ENCODE measurements at places on chromosomes 6 and 20.

DNA sequence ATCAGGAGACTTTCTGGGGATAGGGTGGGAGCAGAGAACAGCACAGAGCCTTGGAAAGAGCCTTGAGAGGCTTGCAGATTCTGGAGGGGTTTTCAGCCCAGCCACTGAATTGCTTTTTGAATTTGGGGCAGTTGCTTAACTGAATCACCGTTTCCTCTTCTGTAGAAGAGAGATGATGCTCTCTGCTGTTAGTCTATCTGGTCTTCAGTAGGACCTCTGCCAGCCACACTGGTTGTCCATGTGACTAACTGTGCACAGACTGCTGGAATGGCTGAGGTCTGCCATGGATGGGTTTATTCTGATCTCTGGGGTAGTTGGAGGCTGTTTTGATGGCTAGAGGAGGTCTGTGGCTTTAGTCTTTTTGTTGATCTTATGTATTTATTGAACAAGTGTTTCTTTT is 21.4 kb upstream of the PRDM1 start:
- no peak for DNase-seq

DNA sequence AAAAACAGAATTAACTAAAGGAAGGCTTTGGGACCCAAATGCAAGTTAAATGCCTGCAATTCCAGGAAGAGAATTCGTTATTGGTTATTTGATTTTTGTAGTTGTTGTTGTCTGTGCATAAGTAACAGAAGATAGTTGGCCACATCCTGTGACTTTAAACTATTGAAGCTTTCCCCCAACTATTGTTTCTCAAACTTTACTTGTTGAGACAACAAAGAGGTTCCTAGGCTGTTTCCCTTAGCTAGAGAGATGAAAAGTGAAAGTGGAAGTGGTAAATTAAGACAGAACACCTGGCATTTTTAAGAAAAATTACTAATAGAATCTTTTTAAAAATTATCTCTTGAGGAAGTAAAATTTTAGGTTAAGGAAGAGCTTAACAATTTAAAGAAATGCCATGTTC is 525.2 kb downstream of the PKHD1 start:
- DNase-seq, result no peak

- peak; percentile 29 for DNase-seq
Observed at GRCh38 chr6:152727507-152727906, 23.1 kb upstream of the VIP start.

DNA sequence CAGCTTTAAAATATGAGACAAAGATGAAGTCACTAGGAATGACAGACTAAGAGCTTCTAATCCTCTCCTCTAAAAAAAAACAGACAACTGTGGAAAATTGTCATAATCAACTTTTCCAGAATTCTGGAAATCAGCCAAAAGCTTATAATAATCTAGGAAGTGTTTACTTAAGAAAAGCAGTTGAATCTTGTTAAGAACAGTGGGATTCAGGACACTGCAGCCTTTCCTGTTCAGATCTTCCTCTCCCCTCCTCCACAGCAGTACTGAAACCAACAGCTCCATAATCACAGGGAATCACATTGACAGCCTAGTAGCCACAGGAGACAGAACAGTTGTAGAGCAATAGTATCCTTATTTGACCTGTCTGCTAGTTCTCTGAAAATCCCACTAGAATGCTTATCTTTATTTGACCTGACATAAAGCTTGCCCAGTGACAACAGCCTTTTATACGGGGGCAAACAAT is 41.6 kb downstream of the IBTK start:
- peak; percentile 76 for DNase-seq

- peak; percentile 71 for DNase-seq
Observed at GRCh38 chr20:3209257-3209945, at the start of gene ITPA. Gene ITPA (plus strand): TSS chr20:3209498. CDS start chr20:3209552, 54 bp downstream.

DNA sequence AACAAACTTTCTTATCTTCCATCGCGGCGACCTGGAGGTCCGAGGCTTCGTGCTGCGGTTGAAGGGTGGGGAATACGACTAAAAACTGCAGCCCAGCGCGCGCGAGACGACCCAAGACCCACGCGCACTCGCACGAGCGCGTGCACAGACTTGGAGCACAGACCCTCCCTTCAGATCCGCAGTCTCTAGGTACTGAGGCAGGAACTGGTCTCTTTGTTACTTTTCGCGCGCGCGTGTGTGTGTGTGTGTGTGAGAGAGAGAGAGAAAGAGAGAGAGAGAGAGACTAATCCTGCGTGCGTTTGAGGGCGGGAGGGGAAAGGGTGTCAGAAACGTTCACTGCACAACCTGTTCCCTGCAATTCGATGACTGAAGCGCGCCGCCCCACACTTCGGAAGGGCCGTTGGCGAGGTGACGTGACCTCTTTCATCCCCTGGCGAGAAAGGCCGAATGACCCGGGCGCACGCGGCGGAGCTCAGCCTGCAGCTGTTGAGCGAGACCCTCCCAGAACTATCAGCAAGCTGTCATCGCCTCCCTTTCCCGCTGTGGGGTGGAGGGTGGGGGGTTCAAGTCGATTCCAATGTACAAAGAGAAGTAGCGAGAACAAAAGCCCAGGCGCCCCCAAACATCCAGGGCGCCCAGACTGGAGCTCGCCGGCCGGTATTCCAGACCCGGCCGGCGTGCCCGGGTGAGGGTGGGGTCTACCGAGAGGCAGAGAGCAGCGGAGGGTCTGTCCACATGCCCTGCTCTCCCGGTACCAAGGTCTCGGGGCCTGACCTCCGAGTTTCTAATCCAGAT is 1.5 kb upstream of the TUBB2B start:
- DNase-seq, result peak; percentile 69
